ENCODE measurements at places on chromosomes 12 and 14.

DNA sequence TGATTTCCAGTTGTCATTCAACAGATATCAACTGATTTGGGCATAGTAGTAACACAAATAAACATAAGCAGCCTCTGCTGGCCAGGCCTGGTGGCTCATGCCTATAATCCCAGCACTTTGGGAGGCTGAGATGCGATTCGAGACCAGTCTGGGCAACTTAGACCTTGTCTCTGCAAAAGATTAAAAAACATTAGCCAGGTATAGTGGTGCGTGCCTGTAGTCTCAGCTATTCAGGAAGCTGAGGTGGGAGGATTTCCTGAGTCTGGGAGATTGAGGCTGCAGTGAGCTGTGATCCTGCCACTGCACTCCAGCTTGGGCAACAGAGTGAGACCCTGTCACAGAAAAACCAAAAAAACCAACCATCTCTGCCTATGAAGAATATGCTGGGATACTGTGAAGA is 7.1 kb downstream of the METAP2 start:
- DNase-seq: no peak

GRCh38 chr12:122382919-122383350 is 39.5 kb downstream of the CLIP1 start:
- DNase-seq: no peak

- no peak for DNase-seq
Measured at GRCh38 chr14:99745307-99745951, 47.8 kb upstream of the EML1 start.

DNA sequence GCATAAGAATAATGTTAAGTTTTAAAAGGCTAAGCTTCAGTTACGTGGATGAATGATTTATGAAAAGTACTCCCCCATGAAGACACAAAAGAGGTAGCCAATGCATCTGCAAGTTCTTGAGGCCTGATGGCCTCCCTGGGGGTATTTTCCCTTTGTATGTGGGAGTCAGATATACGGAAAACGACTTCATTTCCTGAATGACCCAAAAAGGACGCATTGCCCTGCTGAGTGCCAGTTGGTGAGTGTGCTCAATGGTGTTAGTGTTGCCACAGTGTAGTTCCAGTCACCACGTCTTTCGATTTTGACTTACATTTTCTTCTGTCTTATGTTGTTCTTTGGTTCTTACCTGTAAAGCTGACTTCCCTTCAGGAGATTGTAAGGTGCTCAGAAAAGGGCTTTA is 8.0 kb downstream of the ETV6 start:
- DNase-seq: no peak

DNA sequence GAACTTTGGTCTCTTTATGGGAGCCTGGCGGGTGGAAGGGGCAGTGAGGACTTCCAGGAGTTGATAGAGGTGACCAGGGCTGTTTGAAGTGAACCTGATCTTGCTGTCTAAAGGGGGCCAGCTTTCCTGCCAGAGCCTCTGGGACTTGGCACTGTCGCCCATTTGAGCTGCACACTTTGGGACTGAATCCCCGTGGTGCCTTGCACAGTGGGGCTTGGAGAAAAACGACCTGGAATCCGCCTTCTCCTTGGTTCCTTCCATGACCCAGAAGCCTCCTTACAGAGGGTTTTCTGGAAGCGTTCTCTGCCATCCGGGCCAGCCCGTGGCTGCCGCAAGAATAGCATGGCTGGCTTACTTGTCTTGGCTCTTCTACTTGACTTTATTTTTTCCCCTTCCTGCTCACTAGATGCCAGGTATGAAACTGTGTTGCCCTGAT is 2.0 kb downstream of the RFLNA start:
- no peak for DNase-seq

DNA sequence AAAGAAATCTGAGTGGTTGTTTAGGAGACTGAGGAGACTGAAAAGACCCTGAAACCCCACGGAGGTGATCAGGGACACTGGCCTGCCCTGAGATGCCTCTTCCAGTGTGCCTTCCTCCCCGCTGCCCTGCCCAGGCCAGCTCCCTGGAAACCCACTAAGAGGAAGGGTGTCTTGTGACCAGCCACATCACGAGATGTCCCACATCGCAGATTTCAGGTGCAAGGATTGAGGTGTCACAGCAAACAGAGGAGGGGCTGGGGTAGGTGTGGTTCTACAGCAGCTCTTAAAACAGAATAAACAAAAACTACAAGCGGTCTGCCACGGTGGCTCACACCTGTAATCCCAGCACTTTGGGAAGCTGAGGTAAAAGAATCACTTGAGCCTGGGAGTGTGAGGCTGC is 184.3 kb upstream of the C14orf180 start:
- DNase-seq: no peak
